ENCODE measurements at places on chromosomes 7 and 10.

DNA sequence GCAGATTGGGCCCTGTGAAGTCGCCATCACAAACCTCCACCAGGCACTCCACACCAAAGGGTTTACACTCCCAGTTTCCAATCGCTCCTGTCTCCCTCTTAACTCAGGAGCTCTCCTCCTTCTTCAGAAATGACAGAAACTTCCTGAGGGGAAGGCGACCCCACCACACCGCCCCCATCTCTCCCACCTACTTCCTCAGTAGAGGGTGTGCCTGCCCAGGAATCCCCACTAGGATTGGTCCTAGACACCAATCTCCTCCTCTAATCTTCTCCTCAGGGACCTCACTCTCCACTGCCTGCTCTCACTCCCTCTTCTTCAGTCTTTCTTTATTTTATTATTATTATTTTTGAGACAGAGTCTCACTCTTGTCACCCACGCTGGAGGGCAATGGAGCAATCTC, 5.9 kb upstream of the INSIG1 start:
- DNase-seq, result no peak

DNA sequence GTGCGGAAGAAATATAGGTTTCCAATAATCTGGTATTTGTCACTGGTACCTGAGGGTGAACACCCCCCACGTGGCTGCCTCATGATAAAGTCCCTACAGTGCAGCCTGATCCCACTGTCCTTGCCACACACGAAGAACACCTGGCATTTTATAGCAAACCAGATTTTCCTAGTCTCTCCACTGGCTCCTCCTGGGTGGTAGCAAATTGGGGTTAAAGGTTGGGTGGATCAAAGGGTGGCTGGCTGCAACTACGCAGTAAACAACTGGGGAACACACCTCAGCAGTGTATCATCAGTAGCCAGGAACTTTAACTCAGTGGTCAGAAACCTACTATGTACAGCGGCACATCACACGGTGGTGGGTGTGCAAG, 10.3 kb downstream of the SEPHS1 start:
- no peak for DNase-seq

GRCh38 chr7:66557214-66558200, 71.2 kb upstream of the KCTD7 start:
- DNase-seq, result peak; percentile 8

DNA sequence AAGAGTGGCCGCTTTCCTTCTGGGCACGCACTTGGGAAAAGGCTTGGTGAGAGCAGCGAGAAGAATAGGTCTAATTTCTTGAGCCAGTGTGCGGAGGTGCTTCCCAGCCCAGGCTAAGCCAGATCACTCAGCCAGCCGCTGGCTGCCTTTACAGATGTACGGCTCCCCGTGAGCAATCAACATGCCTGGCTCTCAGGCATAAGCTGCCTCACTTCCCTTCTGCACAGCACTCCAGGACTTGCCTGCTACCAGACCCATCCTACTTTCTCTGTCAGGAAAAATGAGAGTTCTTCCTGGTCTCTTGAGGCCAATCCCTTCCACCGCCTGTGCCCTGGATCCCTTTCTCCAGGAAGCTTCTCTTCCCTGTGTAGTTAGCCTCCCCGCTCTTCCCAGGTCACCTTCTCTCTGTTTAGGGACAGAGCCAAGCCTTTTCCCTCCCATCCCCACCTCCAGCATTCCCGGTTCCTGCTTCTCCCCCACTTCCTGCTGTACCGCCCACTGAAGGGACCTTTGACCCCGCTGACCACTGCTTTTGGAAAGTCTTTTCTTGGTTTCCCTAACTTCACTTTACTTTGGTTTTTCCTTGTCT, 1.1 kb upstream of the ACTR3C start:
- no peak for DNase-seq

Measured in Jurkat, Clone E6-1 (cell line).